T follicular helper cell (primary cell): ENCODE measurements at places on chromosomes 5 and 9.
A peak's percentile ranks its signal among the peaks of the same experiment; 100 is the strongest.

GRCh38 chr5:321726-322251 is 275 bp downstream of the AHRR start:
- no peak for DNase-seq

DNA sequence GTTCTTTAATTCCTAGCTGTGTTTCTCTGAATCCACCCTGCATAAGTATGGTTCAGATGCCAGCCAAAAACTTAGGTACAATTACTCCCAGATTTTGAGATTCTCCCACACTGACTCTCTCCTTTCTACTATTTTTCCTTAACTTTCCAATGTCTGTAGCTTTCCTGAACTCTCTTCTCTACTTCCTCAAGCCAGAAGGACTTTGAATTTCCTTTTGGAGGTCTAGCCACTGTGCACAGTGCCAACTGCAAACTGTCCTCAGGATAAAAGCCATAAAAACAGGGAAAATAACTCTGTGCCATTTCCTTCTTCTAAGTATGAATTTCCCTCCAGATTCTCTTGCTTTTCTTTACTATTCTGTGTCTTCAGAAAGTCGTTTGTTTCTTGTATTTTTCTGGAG is 157.2 kb downstream of the AP3B1 start:
- no peak for DNase-seq

DNA sequence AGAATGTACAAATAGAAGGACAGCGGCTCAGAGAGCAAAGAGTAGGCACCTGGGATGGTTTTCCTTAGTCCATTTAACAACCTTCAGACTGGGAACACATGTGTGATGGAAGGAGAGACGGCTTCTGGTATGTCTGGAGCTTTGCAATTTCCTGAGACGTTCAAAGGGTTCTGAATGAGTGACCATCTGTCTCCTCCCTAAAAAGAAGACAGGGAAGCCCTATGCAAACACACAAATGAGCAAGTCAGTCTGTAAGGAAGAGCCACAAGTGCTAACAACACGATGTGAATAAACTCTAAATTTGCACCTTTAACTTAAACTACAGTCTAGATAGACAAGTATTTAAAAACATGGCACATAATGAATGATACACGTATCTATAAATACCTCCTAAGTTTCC is 391.0 kb downstream of the ICE1 start:
- DNase-seq = no peak

DNA sequence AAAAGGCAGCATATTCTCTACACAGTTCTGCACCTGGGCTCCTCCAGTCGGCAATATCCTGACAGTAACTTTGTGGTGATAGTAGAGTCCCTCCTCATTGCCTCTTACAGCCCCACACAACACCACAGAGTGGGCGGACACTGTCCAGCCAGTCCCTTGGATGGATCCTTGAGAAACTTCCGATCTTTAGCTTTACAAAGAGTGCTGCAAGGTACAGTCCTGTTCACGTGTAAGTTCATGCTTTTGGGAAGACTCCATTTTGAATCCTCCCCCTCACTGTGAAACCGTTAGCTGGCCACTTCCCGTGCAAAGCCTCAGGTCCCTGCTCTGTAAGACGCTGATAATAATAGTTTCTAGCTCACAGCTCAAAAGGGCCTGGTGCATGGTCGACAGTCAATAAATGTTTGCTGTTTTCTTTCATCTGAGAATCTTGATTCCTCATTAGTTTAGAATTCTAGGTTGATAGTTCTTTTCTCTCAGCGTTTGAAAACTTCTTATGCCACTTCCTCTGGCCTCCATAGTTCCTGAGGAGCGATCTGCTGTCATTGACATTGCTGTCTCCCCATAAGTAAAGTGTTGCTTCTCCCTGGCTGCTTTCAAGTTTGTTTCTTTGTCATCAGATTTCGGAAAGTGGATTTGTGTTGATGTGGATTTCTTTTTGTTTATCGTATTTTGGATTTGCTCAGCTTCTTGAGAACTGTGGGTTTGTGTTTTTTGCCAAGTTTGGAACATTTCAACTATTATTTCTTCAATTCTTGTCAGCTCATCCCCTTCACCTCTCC is 82.9 kb downstream of the COL23A1 start:
- DNase-seq = no peak

GRCh38 chr5:77143998-77144836 is 57.1 kb upstream of the ZBED3 start:
- peak; percentile 39 for DNase-seq

DNA sequence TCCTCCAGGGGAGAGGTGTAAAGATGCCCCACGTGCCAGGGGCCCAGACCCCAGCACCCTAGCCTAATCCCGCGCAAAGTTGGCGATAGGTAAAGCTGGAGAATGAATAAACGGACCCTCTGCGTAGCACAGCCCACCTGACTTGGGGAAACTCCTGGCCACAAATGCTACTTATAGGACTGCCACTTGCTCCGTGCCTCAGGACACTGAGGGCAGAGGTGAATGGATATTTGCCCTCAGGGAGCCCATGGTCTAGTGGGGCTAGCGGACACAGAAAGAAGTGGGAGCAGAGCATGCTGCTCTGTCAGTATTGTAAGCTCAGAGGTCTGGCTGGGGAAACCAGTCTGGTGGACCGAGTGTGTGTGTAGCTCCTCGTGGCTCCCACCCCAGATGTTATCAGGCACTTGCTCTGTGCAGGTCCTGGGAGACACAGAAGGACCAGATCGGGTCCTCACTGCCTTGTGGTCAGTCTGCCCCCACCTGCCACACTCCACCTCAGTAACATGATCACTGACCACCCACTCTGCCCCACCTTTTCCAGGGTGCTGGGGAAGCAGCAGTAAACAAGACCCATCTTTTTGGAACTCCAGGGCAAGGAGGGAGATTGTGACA is 841 bp downstream of the GRK6 start:
- DNase-seq = no peak

DNA sequence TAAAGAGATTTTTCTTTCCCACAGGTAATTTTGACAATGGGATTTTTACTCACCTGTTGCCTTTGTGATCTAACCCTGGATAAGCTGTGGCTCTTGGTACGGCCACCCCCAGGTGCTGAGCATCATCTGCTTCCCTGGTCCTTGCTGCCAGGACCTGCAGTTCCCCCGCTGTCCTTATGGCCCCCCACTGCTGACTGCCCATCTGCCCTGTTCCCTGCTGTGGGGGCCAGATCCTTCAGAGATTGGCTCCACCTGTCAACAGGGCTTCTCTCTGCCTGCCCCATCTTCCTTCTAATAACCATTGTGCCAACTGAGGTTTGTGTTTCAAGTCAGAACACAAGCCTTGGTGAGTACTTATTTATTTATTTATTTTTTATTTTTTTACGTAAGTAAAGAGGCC is 183.3 kb downstream of the MAPKAP1 start:
- DNase-seq = no peak

- no peak for DNase-seq
Measured at GRCh38 chr5:90015584-90016018, 394.0 kb downstream of the CETN3 start.

DNA sequence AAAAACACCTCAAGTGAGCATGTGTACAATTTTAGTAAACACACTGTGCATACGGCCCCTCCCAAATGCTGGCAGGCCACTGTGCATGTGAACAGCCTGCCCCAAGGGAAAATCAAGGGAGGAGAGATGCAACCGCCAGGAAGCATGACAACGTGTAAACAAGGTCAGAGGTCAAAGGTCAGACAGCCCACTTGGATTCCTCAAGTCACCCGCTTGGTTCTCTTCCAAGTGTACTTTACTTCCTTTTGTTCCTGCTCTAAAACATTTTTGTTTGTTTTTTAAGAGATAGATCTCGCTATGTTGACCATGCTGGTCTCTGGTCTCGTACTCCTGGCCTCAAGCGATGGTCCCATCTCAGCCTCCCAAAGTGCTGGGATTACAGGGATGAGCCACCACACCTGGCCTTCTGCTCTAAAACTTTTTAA is 126.7 kb upstream of the SHB start:
- no peak for DNase-seq

DNA sequence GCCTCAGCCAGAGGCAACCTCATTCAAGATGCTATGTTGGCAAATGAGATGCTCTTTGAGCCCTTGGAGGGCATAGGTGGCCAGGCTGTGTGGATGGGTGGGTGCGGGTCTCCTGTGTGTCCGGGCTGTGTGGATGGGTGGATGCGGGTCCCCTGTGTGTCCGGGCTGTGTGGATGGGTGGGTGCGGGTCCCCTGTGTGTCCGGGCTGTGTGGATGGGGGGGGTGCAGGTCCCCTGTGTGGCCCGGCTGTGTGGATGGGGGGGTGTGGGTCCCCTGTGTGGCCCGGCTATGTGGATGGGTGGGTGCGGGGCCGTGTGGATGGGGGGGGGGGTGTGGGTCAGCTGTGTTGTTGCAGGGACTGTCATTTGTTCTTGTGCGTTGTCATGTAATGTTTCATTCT is 136.6 kb upstream of the COL5A1 start:
- no peak for DNase-seq

- DNase-seq = no peak
Measured at GRCh38 chr9:21931428-21931827, 62.8 kb downstream of the CDKN2A start.

DNA sequence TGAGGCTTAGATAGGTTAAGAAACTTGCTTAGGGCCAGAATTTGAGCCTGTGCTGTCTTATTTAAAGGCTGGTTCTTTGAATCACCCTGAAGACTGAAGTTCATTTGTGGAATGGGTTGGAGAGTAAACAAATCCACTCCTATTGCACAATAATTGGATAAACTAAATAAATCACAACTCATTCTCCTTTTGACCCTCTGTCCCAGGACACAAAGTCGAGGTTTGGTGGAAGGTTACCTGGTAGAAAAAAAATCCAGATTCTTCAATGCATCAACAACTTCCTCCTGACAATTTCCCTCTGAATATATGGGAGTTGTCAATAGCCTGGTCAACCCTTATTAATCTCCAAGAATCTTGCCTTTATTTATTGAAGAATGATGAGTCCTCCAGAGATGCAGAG is 28.9 kb downstream of the TBC1D2 start:
- DNase-seq = no peak
